Esophagus squamous epithelium (tissue), 5 donors: ENCODE measurements at places on chromosomes 16 and 17.
A peak's percentile ranks its signal among the peaks of the same experiment; 100 is the strongest.

GRCh38 chr16:30115238-30115637 is 1.9 kb upstream of the GDPD3 start:
- DNase-seq, result no peak
- peaks cover 17% of the 10 kb centered on the region for H3K36me3 ChIP-seq
- H3K4me3 ChIP-seq, result no peak overlapping the region
- H3K27ac ChIP-seq, result peak overlapping the region; percentile 83
- H3K27me3 ChIP-seq, result no peaks in the 10 kb centered on the region

GRCh38 chr17:59423137-59423724 is 91.8 kb downstream of the YPEL2 start:
- no peaks in the 10 kb centered on the region for H3K27me3 ChIP-seq
- no peak overlapping the region for H3K4me3 ChIP-seq
- no peaks in the 10 kb centered on the region for H3K36me3 ChIP-seq
- H3K27ac ChIP-seq, result no peak overlapping the region

GRCh38 chr16:77422196-77422784 is 12.5 kb downstream of the ADAMTS18 start:
- no peaks in the 10 kb centered on the region for H3K27me3 ChIP-seq
- H3K36me3 ChIP-seq, result no peaks in the 10 kb centered on the region
- no peaks in the 10 kb centered on the region for H3K4me1 ChIP-seq
- H3K27ac ChIP-seq, result no peak overlapping the region

DNA sequence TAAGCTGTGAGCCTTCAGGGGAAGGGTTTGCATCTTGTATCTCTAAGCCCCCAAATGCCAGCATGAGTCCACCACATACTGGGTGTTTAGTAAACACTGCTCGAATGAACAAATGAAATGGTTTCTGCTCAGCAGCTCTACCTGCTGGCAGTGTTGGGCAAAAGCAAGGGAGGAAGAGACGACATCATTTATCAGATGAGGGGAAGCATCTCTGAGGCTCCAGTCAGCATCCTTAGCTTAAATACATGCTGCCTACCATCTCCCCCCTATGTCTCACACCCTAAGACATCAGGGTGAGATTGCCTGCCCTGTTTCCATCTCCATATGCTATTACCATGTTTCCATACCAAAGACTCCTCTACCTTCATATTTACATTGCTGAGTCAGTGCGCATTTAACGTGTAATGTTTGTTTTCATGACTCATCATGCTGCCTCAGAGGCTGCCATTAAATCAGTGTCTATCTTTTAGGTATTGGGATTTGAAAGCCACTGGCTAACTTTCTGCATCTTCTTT is 379.8 kb downstream of the UTP18 start:
- H3K27me3 ChIP-seq, result no peaks in the 10 kb centered on the region
- H3K27ac ChIP-seq, result no peak overlapping the region
- DNase-seq, result no peak
- H3K4me1 ChIP-seq, result no peaks in the 10 kb centered on the region

DNA sequence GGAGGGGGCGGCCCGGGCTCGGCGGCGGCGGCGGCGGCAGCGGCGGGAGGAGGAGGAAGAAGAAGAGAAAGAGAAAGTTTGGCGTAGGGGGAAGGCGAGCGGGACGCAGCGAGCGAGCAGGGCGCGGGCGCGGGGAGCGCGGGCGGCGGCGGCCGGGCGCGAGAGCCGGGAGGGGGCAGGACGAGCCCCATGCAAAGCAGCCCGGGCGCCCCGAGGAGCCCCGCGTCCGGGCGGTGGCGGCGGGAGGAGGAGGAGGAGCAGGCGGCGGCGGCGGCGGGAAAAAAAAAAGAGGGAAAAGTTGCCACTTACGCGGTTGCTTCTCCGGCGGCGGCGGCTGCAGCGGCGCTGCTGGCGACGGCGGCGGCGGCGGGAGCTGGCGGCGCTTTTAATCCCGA is 10.3 kb upstream of the ZFHX3 start:
- H3K27ac ChIP-seq, result peak overlapping the region; percentile 89
- no peak for DNase-seq
- H3K4me1 ChIP-seq, result peaks cover 34% of the 10 kb centered on the region
- no peaks in the 10 kb centered on the region for H3K36me3 ChIP-seq
